ENCODE measurements at places on chromosomes 3 and 15.
A peak's percentile ranks its signal among the peaks of the same experiment; 100 is the strongest.

- peak; percentile 75 for DNase-seq
These were observed at the start of gene IL17RD for GRCh38 chr3:57164657-57165573. Gene IL17RD, minus strand, starts transcription at chr3:57165353. Its CDS starts 67 bp downstream, at chr3:57165286.

DNA sequence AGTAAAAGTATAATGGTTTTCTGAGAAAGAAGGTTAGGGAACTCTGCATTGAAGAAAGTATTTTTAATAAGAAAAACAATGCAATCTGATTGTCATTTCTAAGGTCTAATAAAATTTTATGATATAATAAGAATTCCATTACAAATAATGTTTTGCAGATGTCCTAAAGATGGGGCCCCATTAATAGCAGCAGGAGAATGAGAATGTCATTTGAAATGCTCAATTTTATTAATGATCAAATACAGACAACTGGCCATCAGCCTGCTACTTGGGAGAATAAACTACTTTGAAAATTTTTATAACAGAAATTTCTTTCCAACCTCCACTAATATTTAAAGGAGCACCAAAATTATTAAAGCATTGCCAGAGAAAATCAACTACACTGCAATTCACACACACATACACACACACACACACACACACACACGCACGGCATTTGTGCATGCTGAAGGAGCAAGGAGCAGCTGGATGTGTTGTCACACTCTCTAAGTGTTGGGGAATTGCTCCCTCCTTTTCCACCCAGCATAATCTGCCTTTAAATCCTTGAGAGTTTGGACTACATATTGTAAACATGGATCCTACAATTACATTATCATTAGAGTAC is 109.5 kb downstream of the THRB start:
- DNase-seq = no peak

DNA sequence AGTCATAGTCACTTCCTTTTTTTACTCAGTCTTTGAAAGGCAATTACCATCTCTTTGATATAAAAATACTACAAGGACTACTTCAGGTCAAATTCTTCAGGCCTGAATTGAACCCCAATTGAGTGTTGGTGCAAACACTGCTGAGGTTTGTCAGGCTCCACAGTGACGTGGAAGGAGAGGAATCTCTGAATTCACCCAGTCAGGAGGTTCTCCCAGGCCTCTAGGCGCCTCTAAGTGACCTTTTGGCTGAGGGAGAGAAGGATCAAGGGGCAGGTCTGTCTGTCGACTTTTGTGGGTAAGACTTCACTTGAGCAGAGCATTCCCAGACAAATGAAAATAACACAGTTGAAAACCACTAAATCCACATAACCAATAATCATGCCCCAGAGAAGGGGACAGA is 227.6 kb upstream of the CHRNA7 start:
- no peak for DNase-seq

- no peak for DNase-seq
These were observed 104.1 kb downstream of the ALCAM start for GRCh38 chr3:105470851-105471250.

DNA sequence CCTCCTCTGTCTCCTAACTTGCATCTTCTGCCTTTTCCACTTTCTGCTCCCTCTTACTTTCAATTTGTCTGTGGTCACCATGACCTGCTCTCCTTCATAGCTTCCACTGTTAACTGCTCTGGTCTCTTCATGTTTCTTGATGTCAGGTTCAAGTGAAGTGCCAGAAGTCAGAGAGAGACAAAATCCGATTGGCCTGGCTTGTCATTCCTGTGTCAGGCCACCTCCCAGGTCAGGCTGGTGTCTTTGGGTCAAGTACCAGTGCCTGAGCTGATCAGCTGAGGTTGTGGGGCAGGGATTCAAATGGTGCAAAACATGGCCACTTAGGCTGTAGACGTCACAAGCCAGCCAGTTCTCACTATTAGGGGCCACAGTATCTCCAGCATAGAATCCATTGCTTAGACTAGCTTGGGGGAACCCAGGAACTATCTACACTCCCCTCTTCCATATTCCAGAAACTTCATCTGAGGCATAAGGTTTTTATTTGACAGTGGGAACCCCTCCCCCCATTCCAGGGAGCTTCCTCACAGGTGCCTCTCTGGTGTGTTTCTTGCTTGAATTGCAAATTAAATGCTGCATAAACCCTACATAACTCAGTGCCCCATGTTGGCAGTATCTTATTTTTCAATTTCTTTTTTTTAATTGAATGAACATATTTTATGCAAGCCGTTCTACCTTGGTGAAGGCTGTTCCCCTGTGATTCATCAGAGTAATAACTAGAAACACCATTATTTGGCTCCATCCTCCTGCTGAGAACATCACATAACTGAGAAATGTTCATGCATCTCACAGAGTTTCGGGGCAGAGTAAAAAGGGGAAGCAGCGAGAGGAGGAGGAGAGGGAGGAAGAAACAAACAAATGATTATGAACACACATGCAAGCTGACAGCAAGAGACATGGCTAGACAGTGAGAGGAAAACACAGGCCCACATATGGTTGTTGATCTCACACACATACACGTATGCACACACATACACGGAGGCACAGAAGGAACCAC is 175.8 kb downstream of the TLE3 start:
- no peak for DNase-seq

GRCh38 chr3:145266368-145266767 is 894.6 kb downstream of the PLOD2 start:
- DNase-seq = no peak

- DNase-seq = no peak
These were observed 101.8 kb downstream of the DNAJB8 start for GRCh38 chr3:128364808-128365360.

DNA sequence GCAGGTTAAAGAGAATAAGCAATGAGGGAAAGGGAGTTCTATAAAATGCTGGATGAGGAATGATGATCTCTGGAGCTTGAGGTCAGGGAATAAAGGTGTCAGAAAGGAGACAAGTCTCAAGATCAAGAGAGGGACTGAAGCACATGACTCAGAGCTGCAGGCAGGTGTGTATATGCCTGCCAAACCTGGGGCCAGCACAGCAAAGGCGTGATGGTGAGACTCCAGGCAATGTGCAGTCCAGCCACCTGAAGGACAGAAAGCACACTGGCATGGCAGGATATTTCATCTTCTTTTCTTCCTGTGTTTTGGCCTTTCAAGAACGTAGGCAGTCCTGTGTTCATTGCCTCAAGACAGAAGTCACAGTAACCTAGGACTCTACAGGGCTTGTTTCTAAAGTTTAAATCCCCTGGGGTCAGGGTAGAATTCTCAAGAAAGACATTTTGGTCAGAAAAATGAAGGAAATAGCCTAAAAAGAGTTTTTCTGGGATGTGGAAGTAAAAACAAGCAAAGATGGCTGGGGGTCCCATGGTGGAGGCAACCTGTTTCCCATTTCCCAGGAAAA is 55.5 kb upstream of the TOPAZ1 start:
- DNase-seq = no peak

- DNase-seq = no peak
These were observed 214.5 kb downstream of the ZIC4 start for GRCh38 chr3:147191795-147192385.

GRCh38 chr15:67051088-67052045 is 14.0 kb upstream of the SMAD3 start:
- peak; percentile 18 for DNase-seq

DNA sequence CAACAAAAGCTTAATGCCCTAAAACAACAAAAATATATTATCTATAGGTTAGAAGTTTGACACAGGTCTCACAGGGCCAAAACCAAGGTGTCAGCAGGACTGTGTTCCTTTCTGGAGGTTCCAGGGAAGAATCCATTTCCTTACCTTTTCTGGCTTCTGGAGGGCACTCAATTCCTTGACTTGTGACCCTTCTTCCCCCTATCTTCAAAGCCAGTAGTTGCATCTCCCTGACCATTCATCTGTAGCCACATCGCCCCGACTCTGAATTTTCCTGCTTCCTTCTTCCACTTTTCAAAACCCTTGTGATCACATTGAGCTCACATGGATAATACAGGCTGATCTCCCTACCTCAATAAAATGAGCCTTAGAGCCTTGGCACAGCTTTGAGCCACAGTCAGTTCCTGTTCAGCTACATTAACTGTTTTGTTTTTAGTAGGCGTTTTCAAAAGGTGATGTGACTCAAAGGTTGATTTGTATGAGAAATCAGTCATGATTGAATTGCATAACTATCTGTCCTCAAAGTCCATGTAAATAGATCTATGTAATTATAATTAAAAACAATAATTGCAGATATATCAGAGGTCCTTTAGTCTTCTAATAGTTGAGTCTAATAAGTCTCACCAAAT is 12.4 kb downstream of the PFN2 start:
- DNase-seq = no peak

DNA sequence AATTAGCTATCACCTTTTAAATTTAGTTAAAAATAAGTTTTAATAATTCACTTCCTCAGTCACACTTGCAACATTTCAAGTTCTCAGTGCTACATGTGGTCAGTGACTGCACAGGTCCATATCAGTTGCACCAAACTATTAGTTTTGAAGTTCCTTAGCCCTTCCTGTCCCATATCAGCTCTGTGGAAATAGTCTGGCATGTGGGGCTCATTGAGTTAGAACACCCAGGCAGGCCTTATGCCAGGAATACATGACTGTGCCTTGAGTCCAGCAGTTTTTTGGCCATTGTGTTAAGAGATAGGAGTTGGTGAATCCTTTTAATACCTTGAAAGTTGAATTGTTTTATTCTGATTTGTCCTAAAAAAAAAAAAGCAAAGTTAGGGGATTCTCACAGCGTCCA is 153.7 kb upstream of the BFSP2 start:
- DNase-seq = no peak

- no peak for DNase-seq
These were observed 8.7 kb downstream of the SEMA7A start for GRCh38 chr15:74424901-74425528.

DNA sequence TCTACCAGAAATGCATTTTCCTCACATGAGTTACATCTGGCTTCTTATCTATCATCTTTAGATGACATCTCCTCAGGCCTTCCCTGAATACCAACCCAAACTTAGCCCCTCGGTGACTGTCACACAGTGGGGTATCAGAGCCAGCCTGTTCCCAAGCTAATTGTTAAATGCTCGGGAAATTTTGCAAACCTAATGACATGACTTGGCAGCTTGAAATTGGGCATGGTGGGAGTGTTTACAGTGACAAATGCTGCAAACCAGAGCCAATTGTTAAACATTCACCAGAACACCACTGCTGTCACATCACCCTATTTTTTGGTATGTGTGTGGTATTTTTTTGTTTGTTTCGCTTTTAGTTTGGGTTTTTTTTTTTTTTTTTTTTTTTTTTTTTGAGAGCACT is 130.8 kb downstream of the HCN4 start:
- no peak for DNase-seq

All from NCI-H1092 (cell line).